ENCODE measurements at places on chromosomes 3 and 15.

- no peak for DNase-seq
Observed at GRCh38 chr3:41525303-41526064, 326.2 kb downstream of the CTNNB1 start.

DNA sequence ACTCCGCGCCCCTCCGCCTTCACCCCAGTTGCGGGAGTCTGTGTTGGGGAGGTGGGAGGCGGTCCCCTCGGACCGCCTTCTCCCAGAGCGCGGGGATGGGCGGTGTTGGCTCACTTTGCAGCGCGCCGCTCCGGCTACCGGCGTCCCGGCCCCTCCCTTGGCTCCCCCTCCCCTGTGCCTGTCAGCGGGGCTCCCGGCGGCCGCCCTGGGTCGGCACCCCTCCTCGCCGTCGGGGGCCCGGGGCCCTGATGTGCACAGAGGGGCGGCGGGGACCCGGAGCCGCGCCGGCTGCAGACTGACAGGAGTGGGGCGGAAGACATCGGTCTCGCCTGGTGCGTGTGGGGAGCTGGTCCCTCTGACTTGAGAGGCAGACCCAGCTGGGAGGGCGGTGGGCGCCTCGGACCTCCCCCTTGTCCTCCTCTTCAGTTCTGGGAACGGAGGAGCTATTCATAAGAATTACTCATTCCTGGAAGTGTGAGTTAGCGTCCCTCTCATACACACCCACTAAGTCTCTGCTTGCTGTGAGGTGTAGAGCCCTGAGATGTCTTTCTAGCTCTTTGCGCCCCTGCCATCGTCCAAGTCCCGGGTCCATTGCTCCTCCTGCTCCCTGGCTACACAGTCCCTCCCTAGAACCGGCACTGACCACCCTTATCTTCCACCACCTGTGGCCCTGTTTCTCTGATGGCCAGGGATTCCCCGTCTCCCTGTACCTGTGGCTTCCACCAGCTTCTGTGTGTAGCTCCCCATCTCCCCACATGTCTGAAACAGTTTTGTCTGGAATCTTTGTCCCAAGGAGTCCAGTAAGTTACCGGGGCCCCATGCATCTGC lies 42.3 kb upstream of the ROPN1 start:
- no peak for DNase-seq

DNA sequence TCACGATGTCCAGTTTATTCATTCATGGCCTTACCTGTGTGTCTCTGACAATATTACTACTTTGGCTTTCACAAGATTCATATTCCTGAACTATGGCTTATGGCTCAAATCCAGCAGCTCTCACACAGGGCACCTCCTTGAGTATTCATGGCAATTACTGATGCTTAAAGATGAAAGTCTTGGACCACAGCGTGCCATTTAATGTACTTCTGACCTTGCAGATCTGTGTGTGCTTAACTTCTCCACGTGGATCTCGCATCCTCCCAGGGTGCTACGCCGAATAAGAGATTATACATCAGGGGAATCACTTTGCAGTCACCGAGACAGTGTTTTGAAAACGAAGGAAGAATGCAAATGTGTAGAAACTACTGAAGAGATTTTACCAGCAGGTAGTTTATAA lies 147.5 kb downstream of the TNIK start:
- DNase-seq, result no peak

- DNase-seq, result no peak
Observed at GRCh38 chr15:80949756-80950155, 39.9 kb downstream of the MESD start.

DNA sequence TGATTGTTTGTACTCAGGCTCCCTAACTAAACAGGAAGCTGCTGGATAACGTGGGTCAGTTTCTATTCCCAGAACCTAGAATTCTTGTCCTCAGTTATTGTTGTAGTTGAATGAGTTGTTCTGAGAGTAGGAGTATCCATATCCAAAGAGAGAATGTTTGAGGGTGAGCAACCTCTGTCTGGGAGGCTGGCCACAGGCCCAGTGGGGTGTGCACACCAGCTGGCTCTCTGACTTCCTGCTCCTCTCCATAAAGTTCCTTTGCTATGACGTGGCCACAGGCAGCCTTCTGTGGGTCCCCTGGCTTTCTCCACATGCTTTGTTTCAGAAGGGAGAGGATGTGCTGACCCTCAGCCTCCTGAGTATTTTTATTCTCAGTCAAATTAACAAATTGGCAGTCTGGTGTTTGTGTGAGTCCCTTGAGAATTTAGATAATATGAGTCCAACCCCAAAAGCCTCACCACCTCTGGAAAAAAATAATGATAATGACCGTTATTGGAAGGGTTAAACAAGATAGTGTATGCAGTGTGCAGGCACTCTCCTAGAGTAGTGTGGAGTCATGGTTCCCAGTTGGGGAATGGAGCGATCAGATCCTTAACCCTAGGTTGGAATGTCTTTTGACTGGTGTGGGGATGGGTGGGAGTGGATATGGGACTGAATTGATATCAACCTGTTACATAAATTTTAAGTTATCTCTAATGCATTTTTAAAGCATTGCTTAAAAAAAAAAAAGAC lies 47.6 kb upstream of the MED12L start:
- peak; percentile 93 for DNase-seq

DNA sequence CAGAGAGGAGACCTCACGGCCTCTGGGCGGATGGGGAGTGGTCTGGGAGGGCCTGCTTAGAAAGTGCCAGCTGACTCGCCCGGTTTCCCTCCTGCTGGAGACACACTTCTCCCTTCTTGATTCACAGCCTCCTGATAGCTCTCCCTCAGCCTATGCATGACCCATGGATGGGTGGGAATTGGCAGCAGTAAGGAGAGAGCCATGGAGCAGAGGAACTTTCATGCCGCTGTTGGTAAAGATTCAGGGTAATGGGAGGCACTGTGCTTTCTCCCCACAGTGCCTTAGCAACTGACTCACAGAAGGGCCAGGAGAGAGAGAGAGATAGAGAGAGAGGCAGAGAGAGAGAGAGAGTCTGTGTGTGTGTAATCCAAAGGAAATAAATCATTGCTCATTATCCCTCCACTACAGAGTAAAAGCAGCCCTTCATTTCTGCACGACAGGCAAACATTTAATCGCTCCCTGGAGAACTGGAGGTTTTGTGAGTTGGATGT lies 82.8 kb downstream of the SEMA5B start:
- DNase-seq, result no peak

- no peak for DNase-seq
Observed at GRCh38 chr3:32373276-32373675, 18.4 kb upstream of the CMTM7 start.

DNA sequence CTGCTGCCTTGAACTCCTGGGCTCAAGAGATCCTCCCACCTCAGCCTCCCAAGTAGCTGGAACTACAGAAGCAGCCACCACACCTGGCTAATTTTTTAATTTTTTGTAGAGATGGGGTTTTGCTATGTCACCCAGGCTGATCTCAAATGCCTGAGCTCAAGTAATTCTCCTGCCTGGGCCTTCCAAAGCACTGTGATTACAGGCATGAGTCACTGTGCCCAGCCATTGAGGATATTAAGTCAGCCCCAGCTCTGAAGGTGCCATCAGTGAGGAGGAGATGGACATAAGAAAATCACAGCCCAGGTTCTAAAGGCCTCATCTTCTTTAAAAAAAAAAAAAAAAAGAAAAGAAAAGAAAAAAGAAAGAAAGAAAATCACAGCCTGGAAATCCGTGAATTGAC lies 26.6 kb upstream of the PSTPIP1 start:
- no peak for DNase-seq

DNA sequence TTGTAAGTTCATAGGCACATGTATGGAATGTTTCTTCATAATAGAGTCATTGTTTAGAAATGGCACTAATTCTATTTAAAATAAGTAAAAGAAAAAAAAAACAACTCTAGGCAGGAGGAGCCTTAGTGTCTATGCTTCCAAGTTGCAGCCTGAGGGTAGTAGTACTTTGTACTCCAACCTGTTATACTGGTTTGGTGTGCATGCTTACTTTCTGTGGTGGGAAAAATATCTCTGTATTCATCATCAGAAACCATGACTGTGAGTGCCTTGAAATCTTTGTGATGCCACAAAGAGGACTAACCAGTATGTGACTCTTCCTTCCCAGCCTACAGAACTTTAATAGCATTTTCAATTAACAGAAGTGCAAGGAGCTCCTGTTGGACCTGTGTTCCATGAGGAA lies 4.4 kb downstream of the NAALADL2 start:
- DNase-seq, result no peak

DNA sequence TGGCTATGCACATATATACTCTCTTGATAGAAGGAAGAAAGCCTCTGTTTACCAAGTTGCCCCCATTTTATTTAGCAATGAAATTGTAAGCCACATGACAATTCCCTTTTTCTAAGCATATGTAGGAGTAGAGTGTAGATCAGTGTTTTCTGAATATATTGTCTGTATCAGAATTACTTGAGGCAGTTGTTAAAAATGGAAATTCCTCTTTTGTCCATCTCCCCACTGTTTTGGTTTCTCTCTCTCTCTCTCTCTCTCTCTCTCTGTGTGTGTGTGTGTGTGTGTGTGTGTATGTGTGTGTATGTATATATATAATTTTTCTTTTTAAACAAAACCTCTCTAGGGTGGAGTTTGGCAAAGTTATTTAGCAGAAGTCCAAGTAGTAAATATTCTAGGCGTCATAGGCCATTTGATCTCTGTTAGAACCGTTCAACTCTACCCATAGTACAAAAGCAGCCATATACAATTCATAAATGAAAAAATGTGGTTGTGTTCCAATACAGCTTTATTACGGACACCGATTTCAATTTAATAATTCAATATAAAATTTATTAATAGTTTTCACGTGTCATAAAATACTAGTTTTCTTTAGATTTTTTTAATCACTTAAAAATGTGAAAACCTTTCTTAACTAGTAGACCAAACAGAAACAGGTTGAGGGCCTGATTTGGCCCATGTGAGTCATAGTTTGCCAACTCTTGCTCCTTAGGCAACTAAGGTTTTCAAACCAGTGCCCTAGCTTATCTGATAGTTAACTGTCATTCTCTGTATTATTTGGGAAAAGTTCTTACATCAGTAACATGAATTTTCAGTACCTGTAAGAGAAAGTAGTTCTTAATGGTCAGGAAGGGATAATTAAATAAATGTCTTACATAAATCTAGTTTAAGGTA lies 39.8 kb downstream of the UBE2E1 start:
- no peak for DNase-seq

DNA sequence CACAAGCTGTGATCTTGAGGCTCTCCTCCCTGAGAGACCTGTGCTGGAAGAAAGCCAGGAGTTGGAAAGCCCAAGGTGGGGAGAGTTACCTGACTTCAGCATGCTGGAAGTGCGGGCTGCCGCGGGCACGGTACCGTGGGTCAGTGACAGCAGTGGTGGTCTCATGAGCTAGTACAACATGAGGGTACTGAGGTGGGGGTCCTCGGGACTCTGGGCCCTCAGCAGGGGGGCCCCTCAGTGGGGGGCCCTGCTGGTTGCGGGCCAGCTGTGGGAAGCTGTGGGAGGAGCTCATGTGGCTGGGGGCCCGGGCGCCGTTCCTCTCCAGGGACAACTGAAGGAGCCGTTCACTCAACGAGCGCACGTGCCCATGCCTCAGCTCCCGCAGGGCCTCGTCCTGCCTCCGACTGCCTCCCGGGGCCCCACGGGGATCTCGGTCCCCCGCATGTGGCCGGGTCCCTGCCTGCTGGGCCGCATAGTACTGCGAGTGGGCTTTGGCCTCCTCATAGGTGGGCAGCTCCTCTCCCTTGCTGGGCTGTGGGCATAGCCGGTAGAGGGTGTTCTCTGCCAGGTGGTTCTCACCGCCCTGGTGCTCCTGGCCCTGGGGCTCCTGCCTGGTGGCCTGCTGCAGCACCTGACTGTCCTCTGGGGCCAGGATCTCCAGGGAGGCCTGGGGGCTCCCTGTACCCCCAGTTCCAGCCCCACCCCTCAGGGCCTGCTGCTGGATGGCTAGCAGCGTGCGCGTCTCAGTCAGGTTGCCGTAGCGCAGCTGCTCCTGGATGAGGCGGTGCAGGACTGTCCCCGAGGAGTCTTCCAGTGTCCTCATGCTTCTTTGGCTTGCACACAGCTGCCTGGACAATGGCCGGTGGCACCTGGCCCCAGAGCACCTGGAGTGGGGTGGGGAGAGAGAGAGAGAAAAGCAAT lies 3.4 kb downstream of the AMOTL2 start:
- no peak for DNase-seq
